ENCODE measurements at places on chromosomes 11 and 22.

DNA sequence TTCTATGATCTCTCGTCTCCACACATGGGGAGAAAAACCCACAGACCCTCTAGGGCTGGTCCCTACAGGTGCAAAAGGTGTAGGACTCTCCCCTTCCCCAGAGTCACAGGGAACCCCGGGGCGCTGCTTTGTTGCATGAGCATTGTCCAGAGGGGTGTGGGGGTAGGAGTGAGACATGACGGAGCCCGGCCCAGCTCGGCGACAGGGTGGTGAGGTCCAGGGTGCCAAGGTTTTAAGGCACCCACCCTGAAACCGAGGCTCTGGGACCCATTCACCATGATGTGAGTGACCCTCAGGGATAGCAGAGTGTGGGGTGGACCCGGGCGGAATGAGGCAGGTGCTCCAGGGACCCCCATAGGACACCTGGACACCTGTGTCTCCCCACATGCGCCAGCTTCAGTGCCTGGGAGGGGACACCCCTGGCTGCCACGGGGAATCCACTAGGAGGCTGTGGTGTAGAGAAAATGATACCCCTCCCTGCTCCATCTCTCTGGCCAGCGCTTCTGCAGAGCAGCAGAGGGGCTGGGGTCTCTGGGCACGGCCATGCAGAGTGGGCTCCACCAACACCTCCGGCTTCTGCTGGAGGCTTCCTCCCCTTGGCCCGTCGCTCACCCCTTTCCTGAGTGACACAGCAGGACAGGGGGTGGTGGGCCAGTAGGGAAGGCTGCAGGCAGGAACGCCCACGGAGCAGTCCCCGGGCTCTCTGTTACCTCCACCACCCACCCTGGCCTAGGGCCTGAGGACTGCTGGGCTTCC, 15.2 kb downstream of the KRTAP5-5 start:
- DNase-seq: no peak

GRCh38 chr11:43732225-43732624, 51.7 kb downstream of the HSD17B12 start:
- DNase-seq: no peak

- DNase-seq: no peak
Observed at GRCh38 chr11:112235750-112236390, 9.6 kb downstream of the PTS start.

DNA sequence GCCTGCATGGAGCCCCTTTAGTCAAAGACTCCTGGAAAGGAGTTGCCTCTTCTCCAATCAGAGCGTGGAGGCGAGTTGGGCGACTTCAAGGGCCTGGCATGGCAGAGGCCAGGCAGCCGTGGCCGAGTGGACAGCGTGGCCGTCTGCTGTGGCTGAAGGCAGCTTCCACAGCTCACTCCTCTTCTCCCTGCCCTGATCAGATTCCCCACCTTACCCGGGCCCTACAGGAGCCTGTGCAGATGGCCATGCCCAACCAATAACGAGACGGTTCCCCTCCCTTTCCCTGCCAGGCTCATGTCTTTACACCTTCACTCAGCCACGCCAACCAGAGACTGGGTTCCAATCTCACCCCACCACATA, 20.0 kb upstream of the SLC22A12 start:
- DNase-seq: no peak

DNA sequence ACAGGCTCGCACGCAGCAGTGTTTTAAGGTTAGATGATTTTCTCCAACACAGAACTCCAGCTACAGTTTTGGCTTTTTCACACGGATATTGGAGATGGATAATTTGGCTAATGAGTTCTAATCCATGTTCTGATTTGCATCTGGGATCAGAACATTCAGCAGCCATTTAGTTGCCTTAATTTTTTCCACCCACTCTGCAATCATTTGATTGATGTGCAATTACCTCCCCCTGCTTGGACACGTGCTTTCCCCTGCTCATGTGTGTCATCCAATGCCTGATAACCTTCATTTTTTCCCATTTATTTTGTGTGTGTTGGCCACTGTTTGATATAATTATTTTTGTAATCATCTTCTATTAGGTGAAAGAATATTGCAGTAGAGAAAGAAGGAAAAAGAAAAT, 257.8 kb downstream of the ST3GAL4 start:
- no peak for DNase-seq

DNA sequence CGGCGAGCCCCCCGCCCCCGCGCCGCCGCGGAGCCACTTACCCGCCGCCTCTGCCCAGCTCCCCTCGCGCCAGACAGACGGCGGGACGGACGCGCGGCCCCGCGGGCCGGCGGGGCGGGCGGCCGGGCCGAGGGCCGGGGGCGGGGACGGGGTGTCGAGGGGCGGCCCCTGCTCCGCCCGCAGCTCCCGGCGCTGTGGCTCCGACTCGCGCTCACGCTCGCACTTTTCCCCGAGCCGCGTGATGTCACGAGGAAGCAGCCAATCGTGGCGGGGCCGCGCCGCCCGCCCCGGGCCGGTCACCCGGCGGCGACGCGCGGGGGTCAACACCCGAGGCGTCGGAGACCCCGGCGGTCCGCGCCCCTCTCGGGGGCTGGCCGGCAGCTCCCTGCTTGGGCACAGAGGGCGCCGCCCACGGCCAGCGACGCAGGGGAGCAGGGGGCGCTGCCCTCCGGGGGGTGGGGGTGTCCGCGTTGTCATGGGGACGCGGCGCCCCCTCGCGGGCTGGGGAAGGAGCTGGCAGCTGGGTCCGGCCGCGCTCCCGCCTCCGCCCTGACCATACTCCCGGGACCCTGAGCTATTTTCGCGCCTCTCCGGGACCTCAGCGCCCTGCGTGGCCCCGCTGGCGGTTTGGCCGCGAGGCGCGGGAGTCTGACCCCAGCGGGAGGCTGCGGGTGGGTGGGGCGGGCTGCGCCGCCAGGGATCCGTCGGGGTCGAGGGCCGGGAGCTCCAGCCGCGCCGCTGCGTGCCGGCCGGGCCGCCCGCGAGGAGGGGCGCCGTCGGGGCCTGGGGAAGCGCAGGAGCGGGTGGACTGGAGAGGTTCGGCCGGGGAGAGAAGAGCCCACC, at the start of gene CHRM4:
TSS of gene CHRM4 (minus strand) at position 199 of the 843 bp plus-strand sequence. CDS start 5,219 bp downstream, outside the sequence.
- no peak for DNase-seq

DNA sequence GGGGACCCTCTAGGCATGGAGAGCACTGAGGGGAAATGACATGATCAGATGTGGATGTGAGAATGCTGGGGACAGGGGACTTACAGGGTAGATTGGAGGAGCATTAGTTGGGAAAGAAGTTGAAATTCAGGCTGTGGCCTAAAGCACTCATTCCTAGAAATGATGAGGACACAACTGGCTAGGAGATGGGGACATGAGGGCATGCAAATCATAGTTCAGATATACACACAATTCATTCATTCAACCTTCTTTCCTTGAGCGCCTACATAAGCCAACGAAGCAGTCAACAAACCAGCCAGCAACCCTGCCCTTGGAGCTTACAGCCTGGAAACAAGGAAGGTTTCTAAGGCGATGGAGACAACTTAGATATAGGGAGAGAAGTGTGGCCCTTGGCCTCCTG, 14.2 kb downstream of the CSF2RB start:
- DNase-seq: no peak

DNA sequence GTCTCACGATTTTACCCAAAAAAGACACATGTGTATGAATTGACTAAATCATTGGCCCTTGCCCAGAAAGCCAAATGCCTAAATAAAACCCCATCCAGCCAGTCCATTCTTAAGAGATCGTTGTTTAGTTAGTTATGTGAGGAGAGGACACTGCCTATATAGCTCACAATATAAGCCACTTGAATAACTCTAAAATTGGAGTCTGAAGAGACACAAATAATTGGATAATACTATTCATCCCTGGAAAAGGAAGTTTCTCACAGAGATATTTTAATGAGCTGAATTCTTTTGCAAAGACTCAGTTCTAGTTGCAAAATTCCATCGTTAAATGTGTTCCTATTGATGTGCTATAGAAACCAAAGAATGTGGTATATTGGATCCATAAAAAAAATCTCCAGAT, 176.7 kb downstream of the SOX6 start:
- DNase-seq: no peak
